Endodermal cell (in vitro differentiated cells): ENCODE measurements at places on chromosomes 2 and 18. TPM values are rescaled to one million over a fixed set of nuclear protein-coding genes. Genes with fewer than 3 reads are reported as not detected.

Gene SLC4A5
- total RNA-seq: 2.0 to 2.5 TPM (median 2.5 TPM) in 3 replicates

Gene MAP3K19
- total RNA-seq: not detected in 3 replicates

Gene SCTR
- 0.38 to 0.93 TPM (median 0.49 TPM) in 3 replicates for total RNA-seq

Gene ALKAL2
- total RNA-seq: 0.53 to 1.2 TPM (median 0.53 TPM) in 3 replicates

Gene C2orf72
- 3.9 to 11.6 TPM (median 5.3 TPM) in 3 replicates for total RNA-seq

Gene ADRA2B
- 2.3 to 3.8 TPM (median 3.5 TPM) in 3 replicates for total RNA-seq

Gene CD28
- total RNA-seq: not detected in 2 replicates

Gene SMYD1
- 0.21 TPM in 1 of 3 replicates, not detected in the others for total RNA-seq

Gene DSC3
- 0.53 to 0.66 TPM (median 0.61 TPM) in 3 replicates for total RNA-seq

Gene CD8A
- 0.21 TPM in 1 of 3 replicates, not detected in the others for total RNA-seq

Gene AQP4
- 10.2 to 15.1 TPM (median 12.8 TPM) in 3 replicates for total RNA-seq

Gene LBH
- 42.0 and 50.0 TPM in 2 replicates for total RNA-seq

Gene CHRNG
- not detected in 3 replicates for total RNA-seq

Gene DSG3
- total RNA-seq: not detected in 3 replicates

Gene FSIP2
- total RNA-seq: 5.1 to 8.7 TPM (median 8.4 TPM) in 3 replicates

Gene RESP18
- total RNA-seq: not detected in 2 replicates

Gene CRYGC
- total RNA-seq: not detected in 3 replicates

Gene ACADL
- total RNA-seq: 0.38 and 0.66 TPM in 2 replicates

Gene LRP1B
- 0.43 and 0.79 TPM in 2 replicates for total RNA-seq

Gene AGXT
- total RNA-seq: 0.18 and 0.31 TPM in 2 replicates

Gene RTP5
- not detected in 2 replicates for total RNA-seq

Gene VSNL1
- total RNA-seq: 0.33 to 1.5 TPM (median 1.4 TPM) in 3 replicates

Gene C2orf92
- 12.5 to 24.0 TPM (median 17.0 TPM) in 3 replicates for total RNA-seq

Gene ATOH8
- total RNA-seq: 0.16 to 1.6 TPM (median 1.1 TPM) in 3 replicates

Gene FOXI3
- 0.16 to 1.4 TPM (median 0.93 TPM) in 3 replicates for total RNA-seq

Gene FANCL
- total RNA-seq: 54.3 to 85.2 TPM (median 82.7 TPM) in 3 replicates

Gene ANKRD30B
- total RNA-seq: not detected in 2 replicates

Gene THUMPD2
- total RNA-seq: 9.0 and 11.3 TPM in 2 replicates

Gene HOXD10
- total RNA-seq: 0.94 TPM in 1 of 3 replicates, not detected in the others

Gene TLX2
- total RNA-seq: 0.27 to 0.53 TPM in 2 of 3 replicates, not detected in the other

Gene SCN3A
- total RNA-seq: 0.09 and 0.16 TPM in 2 replicates

Gene UGT1A4
- not detected in 2 replicates for total RNA-seq

Gene MTHFD2
- total RNA-seq: 84.5 to 90.8 TPM (median 88.7 TPM) in 3 replicates

Gene HOXD11
- total RNA-seq: not detected in 2 replicates

Gene TRIB2
- total RNA-seq: 23.8 and 30.9 TPM in 2 replicates

Gene DRC1
- total RNA-seq: 0.33 to 0.75 TPM (median 0.65 TPM) in 3 replicates

Gene UPP2
- not detected in 3 replicates for total RNA-seq
